Calu3 (cell line): ENCODE measurements at places on chromosomes 12 and 14.

DNA sequence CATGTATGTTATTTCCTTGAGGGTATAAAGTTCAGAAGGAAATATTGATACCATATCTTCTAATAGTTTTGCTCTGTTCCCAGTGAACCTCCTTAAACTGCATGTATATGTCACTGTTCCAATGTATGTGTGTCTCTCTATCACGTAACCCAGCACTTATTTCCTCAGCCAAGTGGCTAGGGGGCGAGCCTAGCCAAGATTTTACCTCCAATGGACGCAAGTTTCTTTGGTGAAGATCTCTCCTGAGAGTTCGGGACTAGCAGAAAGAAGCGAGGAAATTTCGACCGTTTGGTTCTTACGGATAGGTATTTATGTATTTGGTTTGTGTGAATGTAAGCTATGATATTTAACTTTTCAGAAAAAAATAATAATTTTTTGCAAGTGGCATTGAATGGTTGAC is 2.5 kb downstream of the SFSWAP start:
- no peak for DNase-seq

- DNase-seq, result no peak
Measured at GRCh38 chr14:89474464-89474863, 57.4 kb upstream of the FOXN3 start.

- DNase-seq, result peak; percentile 12
Measured at GRCh38 chr14:90820958-90821357, 4.7 kb upstream of the TTC7B start.

DNA sequence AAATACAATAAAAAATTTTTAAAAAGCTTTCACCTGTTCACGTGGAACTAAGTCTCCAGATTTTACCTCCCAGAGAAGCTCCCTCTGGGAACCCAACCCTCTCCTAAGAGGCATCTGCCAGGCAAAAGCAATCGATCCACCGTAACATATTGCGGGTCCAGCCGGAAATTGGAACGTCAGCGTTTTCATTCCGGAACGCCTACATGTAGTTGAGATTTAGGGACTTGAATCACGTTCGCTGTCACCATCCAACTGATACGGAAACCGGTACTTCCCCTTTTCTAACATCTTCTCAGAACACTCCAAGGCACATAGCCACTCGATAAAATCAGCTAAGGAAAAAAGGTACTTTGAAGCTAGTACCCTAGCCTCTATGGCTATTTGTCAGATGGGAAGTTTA is 70.3 kb downstream of the COX16 start:
- no peak for DNase-seq

GRCh38 chr12:75862692-75863471 is 168.7 kb downstream of the PHLDA1 start:
- DNase-seq, result no peak

GRCh38 chr14:83850092-83850491 is 1679.9 kb upstream of the FLRT2 start:
- DNase-seq, result no peak

GRCh38 chr14:100779691-100780080 is 46.2 kb upstream of the MEG3 start:
- no peak for DNase-seq
